Tongue (tissue), 3 donors: ENCODE measurements at places on chromosomes 11 and 22. TPM values are rescaled to one million over a fixed set of nuclear protein-coding genes. Genes with fewer than 3 reads are reported as not detected.

GRCh38 chr22:33883561-33883960 lies 36.7 kb downstream of the LARGE1 start:
- DNase-seq: no peak

GRCh38 chr11:65316227-65317024 lies 1.8 kb downstream of the CDC42EP2 start:
- peak; percentile 93 for DNase-seq

The CERK gene
- 25.6 TPM for total RNA-seq

DNA sequence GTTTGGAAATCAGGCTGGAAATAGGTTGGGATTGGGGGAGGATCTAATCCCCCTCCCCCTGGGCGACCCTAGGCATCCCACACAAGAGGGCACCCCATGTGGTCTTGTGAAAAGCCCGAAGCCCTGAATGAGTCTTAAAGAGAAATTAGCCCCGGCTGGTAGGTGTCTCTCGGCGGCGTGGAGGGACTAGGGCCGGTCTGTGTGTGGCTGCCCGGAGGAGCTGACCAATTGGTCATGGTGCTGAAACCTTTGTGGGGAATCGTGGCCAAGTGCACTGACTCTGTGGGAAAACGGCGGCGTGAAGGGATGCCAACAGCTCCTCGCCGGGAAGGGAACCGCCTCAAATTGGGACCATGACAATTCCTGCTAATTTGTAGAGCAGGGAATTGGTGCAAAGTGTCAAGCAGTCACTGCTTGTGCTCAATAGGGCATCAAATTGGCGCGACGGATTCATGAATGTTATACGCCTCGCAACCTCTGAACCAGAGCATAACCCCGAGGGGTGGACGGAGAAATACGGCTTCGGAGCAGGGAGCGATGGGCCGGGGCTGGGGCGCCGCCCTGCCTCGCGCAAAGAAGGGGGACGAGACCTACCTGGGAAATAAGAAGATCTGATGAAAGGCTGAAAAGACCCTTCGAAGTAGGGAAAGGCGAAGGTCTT lies 1.5 kb downstream of the DBX1 start:
- peak; percentile 96 for DNase-seq

DNA sequence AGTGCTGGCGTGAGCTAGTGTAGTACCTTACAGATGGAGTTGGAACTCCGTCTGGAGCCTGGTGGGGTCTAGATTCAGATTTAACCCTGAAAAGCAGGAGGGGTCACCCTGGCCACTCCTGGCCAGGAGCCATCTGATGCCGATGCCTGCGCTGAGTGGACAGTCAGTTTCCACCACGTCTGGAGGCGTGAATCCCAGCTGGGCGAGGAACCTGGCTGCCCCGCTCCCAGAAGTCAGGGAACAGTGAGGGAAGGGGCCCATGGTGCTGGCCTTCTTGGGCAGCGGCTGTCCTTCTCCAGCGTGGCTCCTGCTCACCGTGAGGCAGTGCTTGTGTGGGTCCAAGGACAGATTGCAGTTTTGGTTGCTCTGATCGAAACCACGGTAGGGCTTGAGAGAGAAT lies 76.3 kb downstream of the PARVB start:
- DNase-seq: no peak

- DNase-seq: peak; percentile 94
Observed at GRCh38 chr11:87013912-87014825, 23.6 kb upstream of the TMEM135 start.

The JAML gene
- 9.7 TPM for total RNA-seq

The C11orf91 gene
- not detected for total RNA-seq

DNA sequence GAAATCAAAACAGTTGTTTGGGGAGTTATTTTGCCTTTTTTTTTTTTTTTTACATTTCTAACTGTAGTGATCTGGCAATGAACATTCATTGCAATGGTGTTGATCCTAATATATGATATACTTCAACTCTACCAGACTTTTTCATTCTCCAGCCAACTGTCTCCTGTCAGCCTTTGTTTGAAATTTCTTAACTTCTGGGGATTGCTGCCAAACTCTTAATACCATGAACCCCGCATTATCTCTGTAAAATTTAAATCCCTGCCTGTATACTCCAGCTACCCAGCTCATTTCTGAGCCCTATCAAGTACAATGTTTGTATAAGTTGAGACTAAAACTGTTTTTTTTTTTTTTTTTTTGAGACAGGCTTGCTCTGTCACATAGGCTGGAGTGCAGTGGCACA lies 280.7 kb downstream of the TTC28 start:
- peak; percentile 47 for DNase-seq

DNA sequence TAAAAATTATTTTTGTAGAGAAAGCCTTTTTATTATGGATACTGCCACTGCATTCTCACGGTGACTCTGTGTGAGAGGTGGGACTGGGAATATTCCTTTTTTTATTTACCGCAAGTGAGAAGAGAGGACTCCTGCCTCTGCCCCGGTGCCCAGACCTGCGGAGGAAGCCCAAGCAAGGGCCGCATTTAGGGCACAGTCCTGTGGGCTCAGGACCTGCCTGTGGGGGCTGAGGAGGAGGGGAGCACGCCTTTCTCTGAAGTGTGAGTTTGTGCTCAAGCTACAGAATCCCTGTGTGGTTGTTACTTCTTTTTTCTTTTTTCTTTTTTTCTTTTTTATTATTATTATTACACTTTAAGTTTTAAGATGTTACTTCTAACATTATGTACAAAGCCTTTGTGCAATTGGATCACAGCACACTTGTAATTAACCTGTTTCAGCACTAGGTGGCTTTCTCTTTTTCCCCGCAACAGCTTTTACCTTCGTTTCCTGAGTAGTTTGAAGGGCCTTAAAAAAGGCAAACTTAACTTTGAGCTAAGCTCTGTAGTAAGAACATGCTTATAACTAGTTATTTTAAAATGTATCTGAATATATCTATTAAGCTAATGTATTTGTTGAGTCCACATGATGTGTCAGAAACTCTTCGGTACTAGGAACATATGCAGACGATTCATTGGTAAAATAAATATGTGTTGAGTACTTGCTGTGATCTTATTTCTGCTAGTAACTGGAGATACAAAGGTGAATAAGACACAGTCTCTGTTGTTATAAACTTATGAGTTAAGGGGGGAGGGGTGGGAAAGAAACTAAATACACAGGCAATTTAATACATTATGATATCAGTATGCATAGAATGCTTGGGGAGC lies 18.3 kb downstream of the AMOTL1 start:
- peak; percentile 58 for DNase-seq

The KRTAP5-10 gene
- not detected for total RNA-seq

The RGL4 gene
- total RNA-seq: not detected

The SLC22A12 gene
- total RNA-seq: not detected

- peak; percentile 57 for DNase-seq
Observed at GRCh38 chr11:95922536-95923438, 1.1 kb downstream of the MTMR2 start.

The SHANK2 gene
- 5.9 TPM for total RNA-seq

The TIMP3 gene
- total RNA-seq: 171 TPM
